ENCODE measurements at places on chromosomes 7 and 10. TPM values are rescaled to one million over a fixed set of nuclear protein-coding genes. Genes with fewer than 3 reads are reported as not detected.
A peak's percentile ranks its signal among the peaks of the same experiment; 100 is the strongest.

The KLF14 gene
- 0.15 TPM for total RNA-seq

The SPAM1 gene
- total RNA-seq: not detected

The OR2A1 gene
- total RNA-seq: not detected

DNA sequence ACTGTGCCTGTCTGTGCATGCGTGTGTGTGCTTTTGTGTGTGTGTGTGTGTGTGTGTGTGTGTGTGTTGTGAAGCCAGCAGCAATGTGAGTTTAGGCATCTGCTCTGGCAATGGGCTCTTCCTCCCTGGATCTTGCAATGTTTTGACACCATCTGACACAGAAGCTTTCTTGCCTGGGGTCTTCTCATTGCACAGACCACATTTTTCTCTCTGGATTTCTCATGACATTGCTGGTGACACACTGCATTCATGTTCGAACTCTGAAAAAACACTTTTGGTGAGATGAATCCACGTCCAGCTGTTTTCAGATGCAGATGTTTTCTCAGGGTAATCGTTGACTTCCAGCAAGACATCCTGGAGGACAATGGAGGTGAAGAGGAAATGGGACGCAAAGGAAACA lies 63.0 kb upstream of the FZD8 start:
- no peak for DNase-seq

- DNase-seq: no peak
Observed at GRCh38 chr10:131243076-131243475, 68.4 kb downstream of the TCERG1L start.

GRCh38 chr7:2048006-2048405 lies 184.7 kb downstream of the MAD1L1 start:
- peak; percentile 3 for DNase-seq

- no peak for DNase-seq
Observed at GRCh38 chr7:5670183-5670935, 111.1 kb downstream of the RNF216 start.

GRCh38 chr10:13340626-13341376 lies 7.3 kb downstream of the SEPHS1 start:
- no peak for DNase-seq
